ENCODE measurements at places on chromosomes 12 and 14.

- no peak for DNase-seq
Observed at GRCh38 chr14:77339407-77339806, 18.6 kb downstream of the GSTZ1 start.

DNA sequence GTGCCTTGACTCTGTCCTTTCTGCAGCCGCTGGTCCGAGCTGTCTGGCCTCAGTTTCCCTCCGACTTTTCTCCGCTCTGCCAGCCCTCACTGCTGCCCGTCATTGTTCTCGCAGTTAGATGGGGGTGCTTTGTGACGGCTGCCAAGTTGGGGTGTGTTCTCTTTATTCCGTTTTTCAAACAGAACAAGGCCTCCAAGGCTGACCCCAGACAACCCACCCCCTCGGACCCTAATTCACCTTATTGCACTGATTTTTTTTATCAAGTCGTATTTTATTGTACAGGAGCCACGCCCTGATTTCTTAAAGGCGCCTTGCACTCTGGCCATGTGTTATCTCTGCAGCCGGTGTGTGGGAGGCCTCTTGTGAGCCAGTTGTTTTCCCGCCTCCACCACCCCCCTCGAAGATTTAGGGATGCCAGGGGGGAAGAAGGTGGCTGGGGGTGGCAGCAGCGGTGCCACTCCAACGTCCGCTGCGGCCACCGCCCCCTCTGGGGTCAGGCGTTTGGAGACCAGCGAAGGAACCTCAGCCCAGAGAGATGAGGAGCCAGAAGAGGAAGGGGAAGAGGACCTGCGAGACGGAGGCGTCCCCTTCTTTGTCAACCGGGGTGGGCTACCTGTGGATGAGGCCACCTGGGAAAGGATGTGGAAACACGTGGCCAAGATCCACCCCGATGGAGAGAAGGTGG is 1.3 kb downstream of the VASH1 start:
- DNase-seq: no peak

DNA sequence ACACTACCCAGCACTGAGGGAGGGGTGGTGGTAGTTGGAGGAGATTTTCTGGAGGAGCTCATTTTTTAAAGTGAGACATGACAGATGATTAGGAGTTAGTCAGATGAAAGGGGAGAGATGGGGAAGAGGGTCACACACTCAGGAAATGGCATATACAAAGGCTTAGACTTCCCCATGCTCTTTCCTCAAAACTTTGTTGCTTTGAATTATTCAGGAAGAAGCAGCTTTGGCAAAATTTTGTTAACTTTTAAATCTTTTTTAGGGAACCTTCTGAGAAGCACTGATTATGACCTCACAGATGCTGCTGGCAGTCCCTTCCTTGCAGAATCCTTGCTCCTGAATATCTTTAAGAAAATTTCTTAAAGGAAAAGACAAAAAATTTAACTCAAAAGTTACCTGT is 19.8 kb downstream of the ALDH6A1 start:
- DNase-seq: no peak

DNA sequence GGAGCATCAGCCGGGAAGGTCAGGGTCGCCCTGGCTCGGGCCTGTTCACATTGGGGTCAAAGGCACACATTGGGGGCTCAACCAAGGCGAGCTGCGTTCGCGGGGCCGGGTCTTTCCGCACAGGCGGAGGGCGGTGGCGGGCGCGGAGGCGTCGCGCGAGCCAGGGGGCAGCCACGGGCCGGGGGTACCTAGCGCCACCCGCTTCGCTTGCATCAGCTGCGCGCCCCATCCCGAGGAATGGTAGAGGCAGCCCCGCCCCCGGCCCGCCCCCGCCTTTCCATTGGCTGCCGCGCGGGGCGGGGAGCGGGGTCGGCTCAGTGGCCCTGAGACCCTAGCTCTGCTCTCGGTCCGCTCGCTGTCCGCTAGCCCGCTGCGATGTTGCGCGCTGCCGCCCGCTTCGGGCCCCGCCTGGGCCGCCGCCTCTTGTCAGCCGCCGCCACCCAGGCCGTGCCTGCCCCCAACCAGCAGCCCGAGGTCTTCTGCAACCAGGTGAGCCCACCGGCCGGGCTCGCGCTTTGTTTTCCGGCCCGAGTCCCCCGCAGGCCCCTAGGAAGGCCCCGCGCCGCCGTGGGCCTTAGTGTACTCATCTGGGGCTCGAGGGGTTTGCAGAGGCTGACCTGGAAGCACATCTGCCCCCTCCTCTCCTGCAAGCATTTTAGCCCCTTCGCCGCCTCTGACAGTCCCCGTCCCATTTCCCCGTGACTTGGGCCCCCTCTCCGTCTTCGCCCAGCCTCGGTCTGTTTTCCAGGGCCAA is at the start of gene ALDH2:
Gene ALDH2 (plus strand): TSS at position 326 of the 754 bp plus-strand sequence. CDS start 50 bp downstream, at position 376.
- DNase-seq: peak; percentile 4

- DNase-seq: no peak
Observed at GRCh38 chr12:68743356-68743755, 2.6 kb upstream of the SLC35E3 start.

DNA sequence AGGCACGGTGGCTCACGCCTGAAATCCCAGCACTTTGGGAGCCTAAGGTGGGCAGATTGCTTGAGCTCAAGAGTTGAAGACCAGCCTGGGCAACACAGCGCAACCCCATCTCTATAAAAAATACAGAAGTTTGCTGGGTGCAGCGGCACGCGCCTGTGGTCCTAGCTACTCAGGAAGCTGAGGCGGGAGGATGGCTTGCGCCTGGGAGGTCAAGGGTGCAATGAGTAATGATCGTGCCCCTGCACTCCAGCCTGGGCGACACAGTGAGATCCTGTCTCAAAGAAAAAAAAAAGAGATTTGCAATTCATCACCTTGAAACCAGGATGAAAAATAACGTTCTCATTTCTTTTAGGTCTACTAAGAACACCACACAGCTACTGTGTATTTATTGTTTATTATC is 4.0 kb downstream of the STX2 start:
- DNase-seq: no peak

DNA sequence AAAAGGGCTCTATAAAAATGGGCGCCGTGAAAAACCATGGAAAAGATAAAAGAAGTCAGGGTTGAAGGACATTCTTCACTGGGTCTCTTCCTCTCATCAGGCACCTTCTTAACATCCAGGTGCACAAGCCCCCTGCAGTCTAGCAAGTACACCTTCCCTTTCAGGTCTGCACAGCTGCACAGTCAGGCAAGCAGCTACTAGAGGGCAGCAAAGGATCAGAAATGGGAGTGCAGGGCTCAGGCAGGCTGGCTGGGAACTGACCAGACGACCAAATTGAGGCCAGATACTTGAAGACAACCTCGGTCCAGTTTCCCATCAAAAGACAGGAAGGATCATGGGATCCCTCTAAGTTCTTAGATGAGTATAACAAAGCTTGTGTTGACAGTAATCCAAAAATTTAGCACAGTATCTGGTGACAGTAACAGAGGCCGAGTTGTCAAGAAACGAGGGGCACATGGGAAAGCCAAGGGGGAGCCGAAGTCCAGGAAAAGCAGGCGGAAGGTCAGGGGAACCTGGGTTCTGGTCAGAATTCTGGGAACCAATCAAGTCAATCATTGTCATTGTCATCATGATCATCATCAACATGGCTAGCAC is 10.1 kb upstream of the GRIP1 start:
- no peak for DNase-seq

DNA sequence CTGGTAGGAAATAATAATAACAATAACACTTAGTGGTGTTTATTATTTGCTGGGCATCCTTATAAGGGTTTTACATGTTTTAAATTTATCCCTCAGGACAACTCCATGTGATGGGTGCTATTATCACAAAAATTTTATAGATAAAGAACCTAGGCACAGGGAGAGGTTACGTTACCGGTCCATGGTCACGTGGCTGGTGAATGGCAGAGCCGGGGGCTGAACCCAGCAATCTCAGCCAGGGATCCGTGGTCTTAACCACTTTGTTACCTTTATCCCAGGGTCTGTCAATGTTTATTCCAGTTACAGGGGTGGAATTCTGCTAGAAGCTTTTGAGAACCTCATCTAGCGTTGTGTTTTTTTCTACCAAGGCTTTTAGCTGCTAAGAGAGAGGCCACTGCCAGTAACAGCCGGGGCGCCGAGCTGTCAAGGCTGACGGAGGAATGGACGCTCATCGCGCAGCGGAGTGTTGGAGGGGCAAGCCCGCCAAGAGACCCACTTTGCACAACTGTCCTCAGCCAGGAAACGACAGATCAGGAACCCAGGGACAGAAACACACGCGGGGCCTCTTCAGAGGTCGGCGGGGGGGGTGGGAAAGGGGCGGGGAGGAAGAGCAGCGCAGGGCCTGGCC is 418 bp downstream of the AMN1 start:
- no peak for DNase-seq

GRCh38 chr12:69579029-69579428 is 6.2 kb upstream of the CCT2 start:
- DNase-seq: no peak

DNA sequence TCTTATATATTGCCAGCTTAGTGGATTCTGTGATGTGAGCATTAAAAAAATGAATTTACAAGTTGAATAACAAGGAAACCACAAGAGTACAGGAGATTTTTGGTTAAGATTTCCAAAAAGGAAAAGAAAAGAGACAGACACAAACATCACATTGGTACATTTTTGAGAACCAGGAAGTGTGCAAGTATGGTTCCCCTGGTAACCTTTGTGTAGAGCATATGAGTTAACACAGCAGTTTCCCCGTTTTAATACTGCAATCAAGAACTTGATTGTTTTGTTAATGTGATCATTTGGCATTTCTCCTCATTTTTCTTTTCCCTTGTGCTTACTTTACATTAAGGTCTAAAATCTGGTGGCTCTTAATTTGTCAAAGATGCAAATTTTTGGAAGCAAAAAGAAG is 490.4 kb upstream of the ATP2B1 start:
- no peak for DNase-seq

- DNase-seq: no peak
Observed at GRCh38 chr12:49924628-49925246, 21.0 kb upstream of the FAIM2 start.

- DNase-seq: no peak
Observed at GRCh38 chr12:49567302-49567610, 686 bp downstream of the MCRS1 start.

- no peak for DNase-seq
Observed at GRCh38 chr12:88241862-88242570, 99.9 kb downstream of the TMTC3 start.
